Liver (tissue), 10 donors: ENCODE measurements at places on chromosomes 7 and 10. TPM values are rescaled to one million over a fixed set of nuclear protein-coding genes. Genes with fewer than 3 reads are reported as not detected.

The CYP3A4 gene
- total RNA-seq, result 138 TPM

The PRSS1 gene
- not detected for total RNA-seq

The CHST12 gene
- 5.9 TPM for total RNA-seq

The PDE6C gene
- total RNA-seq, result not detected

The C10orf53 gene
- not detected for total RNA-seq

The SUGCT gene
- 11.0 TPM for total RNA-seq

GRCh38 chr10:132470410-132471124 lies 67.0 kb upstream of the INPP5A start:
- H3K4me1 ChIP-seq, result no peaks in the 10 kb centered on the region
- no peaks in the 10 kb centered on the region for H3K36me3 ChIP-seq
- H3K27ac ChIP-seq, result no peak overlapping the region
- no peaks in the 10 kb centered on the region for H3K27me3 ChIP-seq
- H3K4me3 ChIP-seq, result no peak overlapping the region

GRCh38 chr10:93143281-93143680 lies 69.6 kb downstream of the CYP26A1 start:
- no peak overlapping the region for H3K4me3 ChIP-seq
- no peaks in the 10 kb centered on the region for H3K27me3 ChIP-seq
- H3K4me1 ChIP-seq, result no peaks in the 10 kb centered on the region
- no peaks in the 10 kb centered on the region for H3K36me3 ChIP-seq
- H3K27ac ChIP-seq, result no peak overlapping the region
- DNase-seq, result no peak

GRCh38 chr10:49379596-49380410 lies 16.1 kb downstream of the DRGX start:
- H3K4me1 ChIP-seq, result no peaks in the 10 kb centered on the region
- H3K27ac ChIP-seq, result no peak overlapping the region
- H3K27me3 ChIP-seq, result no peaks in the 10 kb centered on the region
- H3K36me3 ChIP-seq, result no peaks in the 10 kb centered on the region
- no peak for DNase-seq
- H3K4me3 ChIP-seq, result no peak overlapping the region

GRCh38 chr10:43314626-43315495 lies 48.0 kb upstream of the RASGEF1A start:
- DNase-seq, result no peak
- no peak overlapping the region for H3K4me3 ChIP-seq
- H3K4me1 ChIP-seq, result no peaks in the 10 kb centered on the region

DNA sequence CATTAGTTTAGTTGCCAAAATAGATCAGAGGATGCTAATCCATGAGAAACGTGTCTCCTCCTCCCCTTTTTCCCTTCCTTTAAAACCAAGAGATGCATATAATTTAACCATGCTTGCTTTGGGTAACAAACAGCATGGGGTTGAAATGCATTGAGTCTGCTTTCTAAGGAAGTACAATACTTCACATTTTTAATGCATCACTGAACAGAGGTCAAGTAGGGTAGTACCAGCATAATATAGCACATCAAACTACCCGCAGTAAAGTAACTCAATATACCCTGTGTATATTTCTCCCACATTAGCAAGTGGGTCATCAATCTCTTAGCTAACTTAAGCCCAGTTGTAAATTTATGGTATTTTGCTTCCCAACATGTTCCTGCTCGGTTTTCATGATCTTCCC lies 239.3 kb upstream of the SEMA3C start:
- H3K36me3 ChIP-seq, result no peaks in the 10 kb centered on the region
- no peak overlapping the region for H3K4me3 ChIP-seq
- H3K4me1 ChIP-seq, result peaks cover 4% of the 10 kb centered on the region
- DNase-seq, result no peak

DNA sequence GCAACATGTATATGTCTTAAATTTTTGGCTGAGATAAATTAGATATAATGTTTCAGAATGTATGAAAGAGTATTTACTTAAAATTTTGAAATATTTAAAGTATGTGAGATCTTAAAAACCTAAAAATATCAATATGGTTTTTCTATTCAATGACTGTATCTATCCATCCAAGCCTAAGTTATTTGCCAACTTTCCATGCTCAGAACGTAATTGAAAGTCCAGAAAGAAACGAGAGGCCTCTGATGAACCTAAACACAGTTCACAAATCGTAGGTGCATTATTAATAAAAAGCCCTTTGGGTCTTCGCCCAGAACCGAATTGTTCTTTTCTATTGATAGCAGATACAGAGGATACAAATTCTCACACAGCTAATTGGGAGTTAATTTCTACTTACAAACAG lies 6.5 kb downstream of the SVIL start:
- no peak for DNase-seq
- no peak overlapping the region for H3K4me3 ChIP-seq
- no peaks in the 10 kb centered on the region for H3K27me3 ChIP-seq
- no peak overlapping the region for H3K27ac ChIP-seq
- H3K4me1 ChIP-seq, result peaks cover 5% of the 10 kb centered on the region
- no peaks in the 10 kb centered on the region for H3K36me3 ChIP-seq
